ENCODE measurements at places on chromosomes 5 and 9.
A peak's percentile ranks its signal among the peaks of the same experiment; 100 is the strongest.

- no peak for DNase-seq
These were observed 99.7 kb downstream of the PLCXD3 start for GRCh38 chr5:41410737-41411136.

DNA sequence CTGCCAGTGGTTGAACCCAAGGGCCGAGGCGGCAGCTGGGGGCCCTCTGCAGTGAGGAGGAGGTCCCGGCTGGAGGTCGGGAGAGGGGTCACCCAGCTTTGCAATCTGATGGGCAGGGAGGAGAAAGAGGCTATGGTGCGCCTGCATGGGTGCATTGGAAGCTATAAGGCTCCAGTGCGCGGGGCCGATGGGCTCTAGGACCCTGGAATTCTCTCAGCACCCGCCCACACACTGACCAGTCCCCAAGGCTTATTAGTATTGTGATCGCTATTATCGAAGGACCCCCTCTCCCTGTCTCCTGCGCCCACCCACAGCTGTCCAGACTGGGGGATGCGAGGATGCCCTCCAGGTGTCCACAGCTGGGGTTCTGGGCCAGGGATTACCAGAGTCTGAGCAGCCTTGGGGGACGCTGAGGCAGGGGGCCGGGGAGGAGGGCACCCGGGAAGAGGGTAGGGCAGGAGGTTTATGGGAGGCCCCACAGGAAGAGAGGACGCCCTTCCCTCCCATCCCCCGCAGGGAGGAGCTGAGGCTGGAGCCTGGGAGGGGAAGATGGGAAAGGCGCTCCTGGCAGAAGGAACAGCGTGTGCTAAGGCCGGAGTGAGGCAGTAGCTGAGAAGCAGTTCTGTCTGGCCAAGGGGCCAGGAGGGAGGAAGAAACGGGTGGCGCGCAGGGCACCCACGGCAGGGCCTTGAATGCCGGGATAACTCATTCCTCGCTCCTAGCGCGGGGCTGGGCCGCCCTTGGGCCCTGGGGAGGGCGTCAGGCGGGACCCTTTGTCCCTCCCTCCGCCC lies 24.2 kb downstream of the C9orf50 start:
- peak; percentile 75 for DNase-seq

GRCh38 chr5:172417130-172417841 lies 37.0 kb downstream of the SH3PXD2B start:
- no peak for DNase-seq

GRCh38 chr5:13859270-13860065 lies 85.0 kb downstream of the DNAH5 start:
- DNase-seq: peak; percentile 11

- DNase-seq: no peak
These were observed 91.8 kb upstream of the CXCL14 start for GRCh38 chr5:135670588-135670987.

DNA sequence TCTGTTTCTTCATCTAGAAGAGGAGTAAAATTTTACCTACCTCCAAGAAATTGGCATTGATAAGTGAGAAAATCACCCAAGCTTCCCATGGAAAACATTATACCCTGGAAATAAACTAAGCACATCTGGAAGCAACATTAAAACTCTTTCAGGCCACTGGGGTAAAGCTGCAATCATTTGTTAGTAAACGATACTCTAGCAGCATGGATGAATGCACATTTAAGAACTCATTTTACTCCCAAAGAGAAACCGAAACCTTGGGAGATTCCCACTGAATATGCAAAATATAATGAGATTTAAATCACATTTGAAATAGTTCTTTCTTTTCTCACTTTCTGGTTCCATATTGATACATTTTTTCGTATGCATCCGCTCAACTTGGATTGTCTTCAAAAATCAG lies 467.5 kb downstream of the EFNA5 start:
- peak; percentile 12 for DNase-seq

DNA sequence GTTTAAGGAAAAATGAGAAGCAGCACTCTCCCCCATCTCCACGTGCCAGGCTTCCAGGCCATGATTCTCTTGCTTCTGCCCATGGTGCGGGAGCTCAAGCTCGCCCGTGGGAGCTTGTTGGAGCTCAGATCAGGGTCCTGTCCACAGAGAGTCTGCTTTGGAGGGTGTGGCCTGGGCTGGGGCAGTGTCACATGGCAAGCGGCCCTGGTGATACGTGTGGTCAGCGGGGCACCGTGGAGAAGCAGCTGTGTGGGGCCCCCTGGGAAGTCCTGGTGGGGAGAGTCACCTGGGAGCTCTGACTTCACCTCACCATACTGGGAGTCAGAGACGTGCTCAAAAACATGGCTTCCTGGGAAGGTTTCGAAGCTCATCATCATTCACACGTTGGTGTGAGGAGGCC lies 275.3 kb downstream of the GADD45G start:
- no peak for DNase-seq

DNA sequence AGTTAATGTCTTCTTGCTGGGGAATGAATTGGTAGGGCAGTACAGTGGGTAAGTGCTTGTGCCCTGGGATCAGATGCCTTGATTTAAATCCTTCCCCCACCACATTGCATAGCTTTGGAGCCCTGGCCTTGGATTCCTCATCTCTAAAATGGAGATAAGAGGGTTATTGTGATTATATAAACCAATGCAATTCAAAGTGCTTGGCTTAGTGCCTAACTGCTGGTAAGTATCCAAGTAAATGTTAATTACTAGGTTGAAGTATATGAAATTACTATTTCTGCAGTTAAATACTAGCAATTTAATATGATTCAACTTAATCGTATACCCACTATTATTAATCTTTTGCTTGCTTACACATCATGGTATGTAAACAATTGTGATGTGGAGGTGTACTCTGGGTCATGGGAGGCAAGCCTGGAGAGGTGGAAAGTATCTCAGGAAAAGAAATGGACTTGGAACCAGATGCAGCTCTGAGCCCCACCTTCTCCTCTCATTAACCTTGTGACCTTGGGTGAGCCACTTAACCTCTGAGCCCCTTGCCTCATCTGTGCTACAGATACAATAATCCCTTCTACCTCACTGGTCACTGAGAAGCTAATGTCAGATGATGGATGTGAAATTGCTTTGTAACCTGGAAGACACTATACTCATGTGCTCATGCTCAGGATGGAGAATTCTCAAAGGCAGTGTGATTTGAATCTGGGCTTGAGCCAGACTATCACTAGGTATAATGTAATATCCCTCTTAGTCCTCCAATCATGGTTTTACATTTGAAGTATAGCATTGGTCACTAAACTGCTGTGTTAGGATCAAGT lies 23.8 kb downstream of the NEUROG1 start:
- DNase-seq: no peak

DNA sequence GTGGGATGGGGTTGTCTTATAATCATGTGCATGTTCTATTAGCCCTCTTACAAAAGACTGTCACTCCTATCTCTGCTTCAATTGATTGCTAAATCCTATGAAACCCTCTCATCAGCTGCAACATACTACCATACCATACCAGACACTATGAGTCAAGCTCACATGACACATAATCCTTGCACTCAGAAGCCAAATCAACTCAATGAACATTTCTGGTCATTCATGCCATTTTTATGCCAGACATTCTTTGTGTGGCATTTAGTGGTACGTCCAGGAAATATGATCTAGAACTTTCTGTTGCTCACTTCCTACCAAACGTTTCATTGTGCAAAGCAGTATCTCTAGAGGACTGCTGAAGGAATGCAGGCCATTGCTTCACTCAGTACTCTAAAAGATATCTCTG lies 159.2 kb upstream of the GNA14 start:
- DNase-seq: peak; percentile 24

GRCh38 chr9:133950629-133951111 lies 41.5 kb downstream of the VAV2 start:
- DNase-seq: no peak

GRCh38 chr5:167639766-167640165 lies 651.7 kb upstream of the WWC1 start:
- no peak for DNase-seq

GRCh38 chr5:9283021-9283420 lies 262.9 kb downstream of the SEMA5A start:
- DNase-seq: no peak

GRCh38 chr5:103259705-103260355 lies 1.3 kb downstream of the MACIR start:
- peak; percentile 77 for DNase-seq

GRCh38 chr5:16192311-16192710 lies 12.7 kb upstream of the MARCHF11 start:
- DNase-seq: no peak

GRCh38 chr9:81389569-81389993 lies 299.8 kb downstream of the TLE1 start:
- DNase-seq: peak; percentile 43

DNA sequence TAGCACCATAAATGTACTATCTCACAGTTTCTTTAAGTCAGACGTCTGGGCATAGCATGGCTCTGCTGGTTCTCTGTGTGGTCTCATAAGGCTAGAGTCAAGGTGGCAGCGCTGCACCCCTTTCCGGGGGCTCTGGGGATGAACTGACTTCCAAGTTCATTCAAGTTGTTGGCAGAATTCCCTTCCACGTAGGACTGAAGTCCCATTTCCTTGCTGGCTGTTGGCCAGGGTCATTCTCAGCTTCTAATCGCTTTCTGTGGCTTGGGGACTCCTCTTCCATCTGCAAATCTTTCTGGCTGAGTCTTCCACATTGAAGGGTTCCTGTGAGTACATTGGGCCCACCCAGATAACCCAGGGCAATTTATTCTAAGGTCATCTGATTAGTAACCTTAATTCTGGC lies 211.0 kb downstream of the AGTPBP1 start:
- DNase-seq: no peak

DNA sequence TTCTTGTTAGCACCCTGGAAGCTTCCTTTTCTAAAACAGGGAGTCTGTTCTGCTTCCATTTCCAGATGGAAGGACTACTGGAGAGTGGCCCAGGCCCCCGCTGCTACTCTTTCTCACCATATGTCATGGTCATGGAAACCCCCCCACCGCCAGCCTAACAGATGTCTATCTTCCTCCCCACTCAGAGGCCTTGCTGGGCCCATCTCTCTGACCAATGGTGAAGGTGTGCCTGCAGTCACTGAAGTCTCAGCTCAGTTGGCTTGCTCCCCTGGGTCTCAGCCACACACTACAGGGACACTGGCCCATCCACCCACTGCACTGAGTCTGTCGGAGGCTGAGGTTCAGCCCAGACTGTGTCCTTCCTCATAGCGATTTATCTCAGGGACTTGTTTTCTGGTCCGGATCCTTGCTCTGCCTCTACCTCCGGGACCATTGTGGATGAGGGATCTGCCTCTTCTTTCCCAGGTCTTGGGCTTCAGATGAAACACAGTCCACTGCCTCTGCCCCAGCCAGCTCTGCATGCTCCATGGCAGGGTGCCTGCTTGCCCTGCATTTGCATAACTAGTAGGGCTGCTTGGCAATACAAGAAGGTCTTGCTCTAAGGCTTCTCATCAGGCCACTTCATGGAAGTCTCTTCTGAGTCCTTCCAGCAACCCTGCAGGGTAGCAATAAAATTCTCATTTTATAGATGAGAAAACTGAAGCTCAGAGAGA lies 30.8 kb downstream of the GALNT12 start:
- no peak for DNase-seq

- peak; percentile 14 for DNase-seq
These were observed 36.7 kb upstream of the MAP1B start for GRCh38 chr5:72070529-72070928.

DNA sequence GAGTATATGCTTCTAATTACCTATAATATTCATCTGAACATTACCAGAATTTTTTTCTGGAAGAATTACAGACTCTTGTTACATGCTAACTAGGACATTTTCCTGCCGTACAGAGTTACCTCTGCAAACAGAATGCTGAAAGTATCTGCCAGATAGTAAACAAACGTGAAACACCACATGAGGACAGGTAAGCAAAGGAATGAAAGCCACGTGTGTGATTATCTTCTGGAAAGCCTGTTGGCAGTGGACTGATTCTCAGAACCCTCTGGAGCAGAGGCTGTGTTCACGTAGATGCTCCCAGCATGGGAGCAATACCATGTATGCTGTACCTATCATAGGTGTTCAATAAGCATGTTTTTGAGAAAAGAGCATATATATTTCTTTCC lies 472.6 kb downstream of the ENC1 start:
- peak; percentile 10 for DNase-seq

DNA sequence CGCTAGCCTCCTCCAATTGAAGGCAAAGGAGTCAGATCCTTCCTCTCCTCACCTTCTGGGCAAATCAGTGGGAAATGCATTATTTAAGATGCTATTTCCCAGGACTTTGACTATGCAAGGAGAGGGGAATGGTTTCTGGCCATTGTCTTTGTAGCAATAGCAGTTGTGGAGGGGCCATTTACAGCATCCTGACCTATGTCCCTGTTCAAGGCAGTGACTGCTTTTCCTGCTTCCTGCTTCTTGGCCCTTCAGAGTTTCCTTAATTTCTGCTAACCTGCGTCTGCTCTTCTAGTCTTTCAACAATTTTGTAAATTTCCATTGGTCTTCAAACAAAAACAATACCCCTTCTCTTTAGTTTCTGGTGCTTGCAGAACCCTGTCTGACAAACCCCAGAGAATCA lies 72.8 kb upstream of the PPARGC1B start:
- no peak for DNase-seq

GRCh38 chr5:133381571-133382365 lies 230.6 kb downstream of the FSTL4 start:
- DNase-seq: no peak

DNA sequence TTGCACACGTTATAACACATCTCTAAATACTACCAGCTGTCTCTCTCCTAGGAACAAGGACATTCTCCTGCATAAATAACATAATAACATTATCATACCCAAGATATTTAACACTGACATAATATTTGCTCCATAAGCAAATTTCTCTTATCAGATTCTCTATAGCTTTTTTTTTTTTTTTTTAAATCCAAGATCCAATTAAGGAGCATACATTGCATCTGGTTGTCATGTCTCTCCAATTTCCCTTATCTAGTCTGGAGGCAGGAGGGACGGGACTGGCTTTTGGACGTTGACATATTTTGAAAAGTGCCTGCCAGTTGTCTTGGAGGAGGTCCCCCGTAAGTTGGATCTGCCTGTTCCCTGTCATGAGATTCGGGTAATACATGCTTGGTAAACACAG lies 76.6 kb downstream of the RAPGEF1 start:
- DNase-seq: no peak

- no peak for DNase-seq
These were observed 57.6 kb downstream of the GLIS3 start for GRCh38 chr9:4242239-4242638.

GRCh38 chr5:62093976-62094375 lies 212.0 kb upstream of the KIF2A start:
- DNase-seq: peak; percentile 86

- no peak for DNase-seq
These were observed 225.7 kb downstream of the FSTL4 start for GRCh38 chr5:133386662-133387061.

- no peak for DNase-seq
These were observed 42.3 kb downstream of the MACROH2A1 start for GRCh38 chr5:135356522-135357318.

- DNase-seq: peak; percentile 60
These were observed 184.0 kb downstream of the SEMA5A start for GRCh38 chr5:9361835-9362234.

- no peak for DNase-seq
These were observed 39.6 kb upstream of the SAP30L start for GRCh38 chr5:154406231-154406630.

GRCh38 chr5:55681301-55681700 lies 30.8 kb downstream of the SLC38A9 start:
- DNase-seq: no peak

All from DMS53 (cell line).